ENCODE measurements at places on chromosomes 2 and 18.

- DNase-seq, result no peak
These were observed 52.7 kb downstream of the SMAD4 start for GRCh38 chr18:51082571-51083267.

DNA sequence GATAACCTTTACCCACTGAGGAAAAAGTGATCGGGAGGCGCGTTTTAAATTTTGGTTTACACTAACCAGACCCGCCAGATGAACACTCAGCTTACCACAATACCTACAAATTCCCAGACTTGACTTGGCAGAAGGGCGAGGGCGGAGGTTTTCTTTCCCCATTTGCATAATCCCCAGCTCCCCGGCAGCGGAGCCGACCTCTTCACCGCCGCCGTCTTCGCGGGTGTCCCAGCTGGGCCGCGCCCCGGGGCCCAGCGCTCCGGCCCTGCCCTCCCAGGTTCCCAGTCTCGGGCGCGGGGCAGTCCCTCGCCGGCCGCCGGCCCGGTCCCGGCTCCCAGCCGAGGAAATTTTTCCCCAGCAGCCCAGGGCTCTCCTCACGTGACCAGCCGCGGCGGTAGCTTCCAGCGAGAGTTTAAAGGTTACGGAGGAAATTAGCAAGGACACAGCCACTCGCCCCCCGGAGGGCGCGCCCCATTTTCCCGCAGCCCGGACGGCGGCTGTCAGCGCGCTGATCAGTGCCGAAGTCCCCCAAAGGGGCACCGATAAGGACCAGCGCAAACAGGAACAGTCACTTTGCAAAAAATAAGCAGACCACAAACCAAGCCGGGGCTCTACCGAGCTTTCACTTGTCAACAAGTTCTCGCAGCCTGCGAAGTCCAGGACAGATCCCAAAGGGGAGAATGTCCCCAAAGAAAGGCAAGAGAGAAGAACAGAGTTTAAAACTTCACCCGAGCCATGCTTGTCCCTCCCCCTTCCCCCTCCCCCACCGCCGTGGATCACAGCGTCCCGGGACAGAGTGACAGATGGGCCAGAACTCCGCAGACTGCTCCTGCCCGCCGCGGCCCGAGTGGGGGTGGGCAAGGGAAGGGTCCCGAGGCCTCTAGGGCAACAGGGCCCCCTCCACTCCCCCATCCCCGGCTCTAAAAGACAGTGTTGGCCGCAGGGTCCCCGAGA, 1.3 kb upstream of the PRKCE start:
- DNase-seq, result peak; percentile 27

- DNase-seq, result no peak
These were observed 105.1 kb upstream of the MSH2 start for GRCh38 chr2:47297767-47298425.

DNA sequence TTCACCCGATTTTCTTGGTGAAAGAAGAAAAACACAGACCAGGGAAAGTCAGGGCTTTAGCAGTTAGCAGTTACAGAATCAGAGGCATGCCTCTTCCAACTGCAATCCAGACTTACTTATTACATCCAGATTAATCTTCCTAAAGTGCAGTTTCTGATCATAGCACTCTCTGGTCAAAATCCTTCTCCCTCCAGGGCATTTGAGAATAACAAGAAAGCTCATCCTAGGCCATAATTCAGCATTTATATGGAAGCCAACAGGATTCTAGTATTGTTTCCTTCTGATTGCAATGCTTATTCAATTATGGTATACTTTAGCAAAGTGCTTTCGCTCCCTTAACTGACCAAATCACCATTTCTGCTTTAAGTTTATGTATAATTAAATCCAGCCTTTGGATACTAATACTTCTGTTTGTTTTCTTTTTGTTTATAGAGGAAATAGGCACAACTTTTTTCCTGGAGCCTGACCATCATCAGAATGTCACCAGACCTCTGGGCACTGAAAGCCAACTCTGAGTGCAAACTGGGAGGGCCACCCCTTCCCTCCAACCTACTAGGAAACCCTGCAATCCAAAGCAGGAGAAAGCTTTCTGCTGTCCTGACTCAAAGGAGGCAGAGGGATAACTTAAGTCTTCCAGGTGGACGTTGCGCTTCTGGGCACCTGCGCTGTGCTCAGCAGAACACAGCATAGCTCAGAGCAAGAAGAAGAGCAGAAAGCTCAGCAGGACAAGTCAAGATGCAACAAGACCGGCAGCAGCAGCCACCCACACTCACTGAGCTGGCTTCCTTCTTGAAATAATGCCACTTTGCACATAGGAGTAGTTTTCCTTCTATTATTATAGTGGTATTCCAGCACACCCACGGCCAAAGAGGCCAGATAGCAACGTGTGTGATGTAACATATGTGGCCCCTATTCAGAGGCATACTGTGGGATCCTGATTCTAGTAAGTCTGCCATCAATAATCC, 99.3 kb downstream of the STK39 start:
- no peak for DNase-seq

DNA sequence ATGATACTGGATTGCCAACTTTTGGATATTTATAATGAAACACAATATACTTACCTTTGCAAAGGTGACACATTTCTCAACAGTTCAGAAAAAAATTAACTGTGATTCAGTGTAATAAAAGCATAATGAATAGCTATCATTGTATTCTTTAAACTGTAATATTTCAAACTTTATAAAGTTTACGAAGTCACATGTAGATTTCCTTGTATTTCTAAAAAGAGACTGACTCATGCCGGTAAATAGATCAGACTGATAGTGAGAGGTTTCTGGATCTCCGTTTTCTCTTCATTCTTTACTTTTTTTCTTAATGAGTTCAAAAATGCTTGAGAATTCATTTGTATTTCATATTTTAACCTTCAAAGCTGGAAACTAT, 70.1 kb downstream of the EML4 start:
- no peak for DNase-seq

GRCh38 chr2:8337321-8337720, 344.5 kb upstream of the ID2 start:
- no peak for DNase-seq

DNA sequence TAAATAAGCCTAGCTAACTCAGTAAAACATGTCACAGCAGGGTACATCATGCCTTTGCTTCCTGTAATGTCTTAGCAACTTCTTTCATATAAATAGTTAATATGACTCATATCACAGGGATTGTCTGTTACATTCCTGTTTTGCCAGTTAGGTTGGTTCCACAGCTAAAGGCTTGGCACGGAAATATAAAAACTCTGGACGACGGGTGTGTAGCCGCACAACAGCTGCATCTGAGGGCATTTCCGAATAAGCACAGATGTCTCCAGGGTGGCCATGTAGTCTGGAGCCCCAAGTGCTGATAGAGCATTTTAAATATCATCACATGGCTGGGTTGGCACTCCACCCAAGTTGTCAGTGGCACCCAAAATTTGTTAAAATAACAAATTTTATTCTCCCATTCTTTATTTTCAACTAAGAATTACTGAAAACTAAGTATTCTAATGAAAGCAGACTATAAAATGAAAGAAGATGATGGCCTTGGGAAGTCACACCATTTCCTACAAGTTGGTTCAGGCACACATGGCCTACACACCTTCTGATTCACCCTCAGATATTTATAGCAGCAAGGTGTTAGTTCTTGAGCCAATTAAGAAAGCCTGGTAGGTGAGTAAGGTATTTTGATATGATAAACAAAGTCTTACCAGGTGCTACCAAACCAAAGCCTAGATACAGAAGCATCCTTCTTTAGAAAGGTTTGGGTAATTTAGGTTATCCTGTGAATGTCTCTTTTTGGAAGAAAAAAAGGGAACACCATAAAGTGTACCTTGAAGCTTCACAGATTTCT, 61.8 kb upstream of the STK17B start:
- no peak for DNase-seq

GRCh38 chr2:30866974-30867373, 59.7 kb upstream of the CAPN13 start:
- no peak for DNase-seq

- no peak for DNase-seq
These were observed 23.8 kb downstream of the FBXO41 start for GRCh38 chr2:73260338-73260984.

GRCh38 chr18:48011926-48012465, 81.5 kb upstream of the SMAD2 start:
- no peak for DNase-seq

DNA sequence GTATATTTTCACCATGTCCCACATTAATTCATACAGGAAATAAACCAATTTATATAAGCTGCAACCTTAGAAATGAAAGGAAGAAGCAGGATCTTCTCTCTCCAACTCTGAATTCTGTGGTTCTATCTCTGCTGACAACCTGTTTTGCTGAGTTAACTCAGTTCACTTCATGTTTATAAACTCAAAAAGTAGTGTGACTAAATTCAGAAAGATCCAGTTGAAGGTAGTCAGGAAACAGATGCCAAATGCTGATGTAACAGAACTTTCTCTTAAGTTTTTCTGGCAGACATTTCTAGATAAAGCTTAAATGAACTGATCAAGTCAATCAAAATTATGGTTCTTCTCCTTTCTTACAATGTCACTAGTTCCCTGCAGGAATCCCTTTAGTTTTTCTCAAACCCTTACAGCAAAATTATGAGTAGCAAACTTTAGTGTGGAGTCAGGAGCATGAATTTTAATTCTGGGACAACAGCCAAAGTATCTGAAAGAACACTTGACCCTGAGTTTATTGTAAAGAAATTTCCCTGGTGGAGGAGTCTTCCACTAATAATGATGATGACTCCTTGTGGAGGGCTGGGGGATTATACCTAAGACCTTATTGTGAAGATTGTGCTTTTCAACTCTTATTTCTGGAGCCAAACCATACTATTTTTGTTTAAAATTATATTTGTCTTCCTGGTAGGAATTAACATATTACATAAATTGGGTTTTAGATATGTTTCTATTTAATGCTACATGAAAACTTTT, 216.9 kb downstream of the MYO3B start:
- DNase-seq, result no peak

DNA sequence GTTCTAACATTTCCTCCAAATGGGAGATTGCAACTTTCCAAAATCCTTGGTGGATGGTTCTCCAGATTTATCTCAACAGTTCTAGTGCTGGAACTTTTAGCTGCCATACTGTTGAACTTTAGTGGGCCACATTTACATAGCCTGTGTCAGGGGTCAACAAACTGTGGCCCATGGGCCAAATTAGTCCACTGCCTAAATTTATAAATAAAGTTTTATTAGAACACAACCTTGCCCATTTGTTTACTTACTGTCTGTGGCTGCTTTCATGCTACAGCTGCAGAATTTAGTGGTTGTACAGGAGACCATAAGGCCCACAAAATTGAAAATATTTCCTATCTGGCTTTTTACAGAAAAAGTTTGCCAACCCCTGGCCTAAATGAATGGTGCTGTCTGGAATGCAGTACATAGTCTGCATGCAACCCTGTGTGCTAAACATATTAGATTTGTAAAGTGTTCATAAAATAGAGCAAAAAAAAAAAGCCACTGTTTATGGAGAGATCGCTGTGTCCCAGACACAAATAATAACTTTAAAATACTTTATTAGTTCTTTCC, 30.3 kb downstream of the MGAT5 start:
- DNase-seq, result no peak

DNA sequence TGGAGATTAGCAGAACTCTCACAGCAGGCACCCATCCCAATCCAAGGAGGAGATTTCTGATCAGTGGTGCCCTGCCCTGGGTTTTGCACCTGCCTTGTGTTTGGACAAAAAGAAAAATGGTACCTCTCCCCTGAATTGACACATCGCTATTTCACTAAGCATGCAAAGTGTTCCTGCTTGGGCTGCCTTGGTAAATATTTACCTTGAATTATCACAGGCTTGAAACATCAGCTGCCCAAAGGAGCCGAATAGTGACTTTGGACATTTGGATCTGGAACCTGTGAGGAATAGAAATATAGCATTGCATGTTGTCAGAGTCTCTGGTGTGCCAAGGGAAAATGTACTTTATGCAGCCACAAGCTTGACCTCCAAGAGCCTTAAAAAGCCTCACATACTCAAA, 926.4 kb upstream of the FANCL start:
- no peak for DNase-seq

GRCh38 chr2:216107760-216108159, 1.4 kb upstream of the XRCC5 start:
- no peak for DNase-seq

DNA sequence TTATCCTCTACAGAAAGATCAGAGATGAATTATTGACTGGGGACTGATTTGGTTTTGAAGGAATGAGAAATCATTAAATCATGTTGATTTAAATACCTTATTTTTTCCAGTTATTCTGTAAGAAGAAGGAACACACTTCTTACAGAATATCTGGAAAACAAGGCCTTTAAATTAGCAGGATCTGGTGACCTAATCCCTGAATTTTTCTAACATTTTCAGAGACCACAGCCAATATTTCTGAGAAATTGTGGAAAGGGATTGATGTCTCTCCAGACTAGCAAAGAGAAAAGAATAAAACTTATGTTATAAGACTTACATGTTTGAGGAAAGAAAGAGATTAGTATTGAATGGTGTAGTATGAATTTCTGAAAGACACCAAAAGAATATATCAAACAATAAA, 104.0 kb downstream of the KCNE4 start:
- DNase-seq, result no peak

DNA sequence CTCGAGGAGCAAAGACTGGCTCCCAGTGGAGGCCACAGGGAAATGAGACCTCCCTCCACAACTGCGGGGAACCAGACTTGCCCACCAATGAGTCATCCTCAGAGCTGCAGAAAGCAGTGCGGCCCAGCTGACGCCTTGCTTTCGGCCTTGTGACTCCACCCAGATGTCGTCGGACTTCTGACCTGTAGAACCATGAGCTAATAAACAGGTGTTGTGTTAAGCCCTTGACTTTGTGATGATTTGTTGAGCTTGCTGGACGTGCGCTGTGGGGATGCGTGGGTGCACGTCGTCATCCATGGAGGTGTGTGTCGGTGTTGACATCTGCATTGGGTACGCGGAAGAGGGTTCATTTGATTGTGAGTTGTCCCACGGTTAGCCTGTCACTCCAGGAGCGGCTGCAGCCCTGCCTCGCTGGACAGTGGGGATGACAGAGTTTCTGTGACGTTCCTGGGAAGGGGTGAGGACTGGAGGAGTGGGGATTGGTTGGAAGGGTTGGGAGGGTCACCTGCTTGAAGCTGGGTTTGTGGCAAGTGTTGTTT, 154.1 kb downstream of the SH3BP4 start:
- DNase-seq, result no peak

DNA sequence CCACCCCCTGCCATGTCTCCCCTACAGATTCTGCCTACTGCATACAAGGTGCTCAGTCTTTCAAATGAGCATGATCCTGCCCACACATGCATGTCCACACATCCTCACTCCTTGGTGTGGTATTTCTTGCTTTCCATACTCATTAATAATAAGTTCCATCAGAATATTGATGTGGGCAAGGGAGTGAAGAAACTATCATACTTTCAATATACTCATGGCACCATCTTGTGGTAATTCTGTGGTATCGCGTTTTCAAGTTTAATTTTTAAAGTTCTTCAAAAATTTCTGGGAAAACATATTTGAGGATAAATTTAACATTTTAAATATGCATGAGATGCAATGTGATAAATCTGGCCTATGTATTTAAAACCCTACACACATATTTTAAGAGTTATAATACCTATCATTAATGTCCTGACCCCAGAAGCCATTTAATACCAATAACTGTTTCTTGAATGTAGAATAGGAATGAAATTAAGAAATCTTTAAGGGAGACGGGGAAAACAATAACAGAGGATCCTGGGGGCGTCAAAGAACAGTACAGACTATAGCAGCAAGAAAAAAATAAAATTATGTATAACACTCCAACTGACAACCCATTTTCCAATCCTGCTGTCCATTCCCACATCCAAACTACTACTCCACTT, 110.1 kb downstream of the ZNF385B start:
- no peak for DNase-seq

GRCh38 chr18:56516789-56517188, 121.6 kb downstream of the TXNL1 start:
- no peak for DNase-seq

GRCh38 chr2:213818436-213818835, 534.2 kb downstream of the SPAG16 start:
- no peak for DNase-seq
